ENCODE measurements at places on chromosomes 11 and 22.

- no peak for DNase-seq
These were observed 10.0 kb upstream of the TMA7B start for GRCh38 chr22:39949964-39950737.

- no peak for DNase-seq
These were observed 164.3 kb downstream of the MSANTD4 start for GRCh38 chr11:105857728-105858127.

DNA sequence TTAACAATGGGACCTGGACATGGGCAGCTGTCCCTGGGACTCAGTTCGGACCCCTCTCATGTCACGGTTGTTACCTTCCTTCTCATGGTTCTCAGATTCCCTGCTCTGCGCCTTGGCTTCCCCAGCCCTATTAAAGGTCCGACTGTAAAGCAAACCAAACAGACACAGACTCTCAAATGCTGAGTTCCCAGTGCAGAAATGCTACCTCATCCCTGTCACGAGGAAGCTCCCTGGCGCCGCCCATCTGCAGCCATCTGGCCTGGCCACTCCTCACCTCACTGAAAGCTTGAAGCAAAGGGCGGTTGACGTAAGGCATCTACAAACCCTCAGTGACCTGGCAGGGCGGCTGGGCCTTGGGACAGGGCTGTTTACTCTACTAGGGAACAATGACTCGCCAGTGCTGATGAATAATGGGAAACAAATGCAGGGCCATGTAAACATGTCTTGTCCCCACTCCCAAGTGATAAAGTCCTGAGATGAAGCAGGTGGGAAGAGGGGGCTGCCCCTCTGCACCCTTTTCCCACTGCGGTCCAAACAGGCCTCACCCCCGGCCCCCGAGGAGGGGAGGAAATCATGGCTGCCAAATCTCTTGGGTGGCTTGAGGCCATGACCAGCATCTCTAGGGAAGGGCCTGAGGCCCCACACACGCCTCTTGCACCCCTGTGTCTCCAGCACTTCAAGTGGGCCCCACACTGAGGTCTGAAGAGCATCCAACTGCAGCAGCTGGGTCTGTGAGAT lies 49.3 kb downstream of the SCUBE1 start:
- peak; percentile 76 for DNase-seq

DNA sequence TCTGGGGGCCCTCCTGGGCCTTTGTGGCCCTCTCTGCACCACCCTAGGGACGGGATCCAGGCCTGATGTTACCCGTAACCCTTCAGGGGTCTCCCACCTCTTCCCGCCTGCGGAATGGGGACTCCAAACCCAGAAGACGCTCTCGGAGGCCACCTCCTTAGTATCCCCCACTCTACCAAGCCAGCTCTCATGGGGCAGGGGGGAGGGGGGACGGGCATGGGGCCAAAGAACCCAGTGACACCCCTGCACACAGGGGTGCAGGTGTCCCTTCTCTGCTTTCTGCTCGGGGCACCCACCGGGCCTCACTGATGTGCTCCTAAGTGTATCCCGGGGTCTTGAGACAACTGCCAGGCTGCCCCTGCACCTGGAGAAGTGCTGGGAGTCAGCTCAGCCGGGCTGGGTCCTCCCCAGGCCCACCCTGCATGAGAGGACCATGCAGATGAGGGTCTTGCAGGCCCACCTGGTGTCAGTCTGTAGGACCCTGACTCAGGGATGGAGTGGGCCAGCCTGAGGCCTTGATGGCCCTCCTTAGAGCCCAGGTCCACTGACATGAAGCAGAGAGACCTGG lies 176.9 kb downstream of the IGLL1 start:
- DNase-seq = peak; percentile 30

DNA sequence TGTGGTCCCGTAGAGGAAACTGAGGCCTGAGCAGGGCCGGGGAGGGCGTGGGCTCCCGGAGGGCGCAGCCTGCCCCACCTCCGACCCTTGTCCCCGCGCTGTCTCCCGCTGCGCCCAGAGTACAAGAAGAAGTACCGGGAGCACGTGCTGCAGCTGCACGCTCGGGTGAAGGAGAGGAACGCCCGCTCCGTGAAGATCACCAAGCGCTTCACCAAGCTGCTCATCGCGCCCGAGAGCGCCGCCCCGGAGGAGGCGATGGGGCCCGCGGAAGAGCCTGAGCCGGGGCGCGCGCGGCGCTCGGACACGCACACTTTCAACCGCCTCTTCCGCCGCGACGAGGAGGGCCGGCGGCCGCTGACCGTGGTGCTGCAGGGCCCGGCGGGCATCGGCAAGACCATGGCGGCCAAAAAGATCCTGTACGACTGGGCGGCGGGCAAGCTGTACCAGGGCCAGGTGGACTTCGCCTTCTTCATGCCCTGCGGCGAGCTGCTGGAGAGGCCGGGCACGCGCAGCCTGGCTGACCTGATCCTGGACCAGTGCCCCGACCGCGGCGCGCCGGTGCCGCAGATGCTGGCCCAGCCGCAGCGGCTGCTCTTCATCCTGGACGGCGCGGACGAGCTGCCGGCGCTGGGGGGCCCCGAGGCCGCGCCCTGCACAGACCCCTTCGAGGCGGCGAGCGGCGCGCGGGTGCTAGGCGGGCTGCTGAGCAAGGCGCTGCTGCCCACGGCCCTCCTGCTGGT lies 1.9 kb downstream of the NLRP6 start:
- DNase-seq = peak; percentile 60

- no peak for DNase-seq
These were observed 21.7 kb downstream of the KIAA0930 start for GRCh38 chr22:45218976-45219375.

- no peak for DNase-seq
These were observed 112.2 kb downstream of the SBF2 start for GRCh38 chr11:10181811-10182210.

DNA sequence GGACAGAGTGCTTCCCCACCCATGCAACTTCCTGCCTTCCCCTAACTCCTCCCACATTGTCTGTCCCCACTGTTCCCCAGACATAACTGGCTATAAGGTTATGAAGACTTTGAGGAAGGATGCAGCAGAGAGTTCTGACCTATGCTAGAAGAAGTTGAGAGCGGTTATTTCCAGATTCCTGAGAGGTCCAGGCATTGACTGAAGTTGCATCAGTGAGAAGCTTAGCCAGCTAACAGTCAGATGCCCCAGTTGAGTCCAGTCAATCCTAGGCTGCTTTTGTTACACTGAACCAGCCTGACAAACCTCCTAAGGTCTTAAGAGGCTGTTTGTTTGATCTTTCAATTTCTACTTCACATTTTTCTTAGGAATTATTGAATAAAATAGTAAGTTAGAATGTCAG lies 937.9 kb upstream of the CCDC90B start:
- no peak for DNase-seq

DNA sequence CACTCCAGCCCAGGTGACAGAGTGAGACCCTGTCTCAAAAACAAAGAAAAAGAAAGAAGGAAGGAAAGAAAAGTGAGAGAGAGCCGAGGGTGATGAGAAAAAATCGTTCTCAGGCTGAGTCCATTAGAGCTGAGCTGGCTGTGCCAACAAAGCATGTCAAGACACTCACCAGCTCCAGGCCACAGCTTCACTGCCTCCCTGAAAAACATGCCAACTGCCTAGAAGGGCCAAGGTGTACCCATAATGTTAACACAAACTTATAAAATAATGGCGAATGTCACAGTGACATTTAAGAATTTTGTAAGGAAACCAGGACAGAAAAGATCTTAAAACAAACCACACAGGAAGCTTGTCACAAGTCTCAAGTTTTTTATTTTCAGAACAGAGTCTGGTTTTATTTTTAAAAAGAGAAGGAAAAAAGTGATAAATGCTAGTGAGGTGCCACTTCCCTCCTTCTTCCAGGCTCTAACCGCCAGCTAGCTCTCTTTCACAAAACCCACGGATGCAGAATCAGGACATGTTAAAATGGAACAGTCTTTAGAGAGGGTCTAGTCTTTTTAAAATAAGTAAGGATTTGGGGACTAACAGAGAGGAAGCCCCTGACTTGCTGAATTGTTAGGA lies 5.1 kb downstream of the TMEM121B start:
- no peak for DNase-seq

DNA sequence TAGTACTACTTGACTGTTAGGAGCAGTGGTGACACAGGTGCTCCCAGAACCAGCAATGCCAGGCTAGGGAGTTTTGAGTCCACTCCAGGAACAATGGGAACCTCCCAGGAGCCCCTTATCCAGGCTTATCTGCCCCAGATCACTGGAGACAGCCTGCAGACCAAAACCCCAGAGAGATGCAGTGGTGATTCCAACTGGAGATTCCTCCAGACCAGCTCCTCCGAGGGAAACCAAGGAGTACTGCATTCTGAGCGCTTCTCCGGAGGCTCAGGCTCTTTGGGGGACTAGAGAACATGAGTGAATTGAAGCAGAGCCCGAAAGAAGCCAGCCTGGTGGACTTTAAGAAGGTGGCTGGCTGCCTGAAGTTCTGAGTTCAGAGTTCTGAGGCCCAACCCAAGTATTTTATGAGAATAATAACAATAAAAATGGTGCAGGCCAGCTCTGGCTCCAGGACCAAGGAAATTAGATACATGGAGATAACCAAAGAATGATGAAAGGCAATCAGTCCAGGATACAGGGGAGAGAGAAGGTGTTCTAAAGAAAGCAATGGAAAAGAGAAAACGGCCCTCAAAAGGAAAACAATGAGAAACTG lies 1.3 kb upstream of the TMEM25 start:
- DNase-seq = no peak

GRCh38 chr11:43558146-43558545 lies 122.4 kb upstream of the HSD17B12 start:
- DNase-seq = no peak

- DNase-seq = no peak
These were observed 13.7 kb downstream of the ETS1 start for GRCh38 chr11:128573638-128574037.

GRCh38 chr11:69242266-69242920 lies 51.6 kb upstream of the MYEOV start:
- DNase-seq = no peak

GRCh38 chr11:35043936-35044335 lies 95.0 kb upstream of the CD44 start:
- no peak for DNase-seq

DNA sequence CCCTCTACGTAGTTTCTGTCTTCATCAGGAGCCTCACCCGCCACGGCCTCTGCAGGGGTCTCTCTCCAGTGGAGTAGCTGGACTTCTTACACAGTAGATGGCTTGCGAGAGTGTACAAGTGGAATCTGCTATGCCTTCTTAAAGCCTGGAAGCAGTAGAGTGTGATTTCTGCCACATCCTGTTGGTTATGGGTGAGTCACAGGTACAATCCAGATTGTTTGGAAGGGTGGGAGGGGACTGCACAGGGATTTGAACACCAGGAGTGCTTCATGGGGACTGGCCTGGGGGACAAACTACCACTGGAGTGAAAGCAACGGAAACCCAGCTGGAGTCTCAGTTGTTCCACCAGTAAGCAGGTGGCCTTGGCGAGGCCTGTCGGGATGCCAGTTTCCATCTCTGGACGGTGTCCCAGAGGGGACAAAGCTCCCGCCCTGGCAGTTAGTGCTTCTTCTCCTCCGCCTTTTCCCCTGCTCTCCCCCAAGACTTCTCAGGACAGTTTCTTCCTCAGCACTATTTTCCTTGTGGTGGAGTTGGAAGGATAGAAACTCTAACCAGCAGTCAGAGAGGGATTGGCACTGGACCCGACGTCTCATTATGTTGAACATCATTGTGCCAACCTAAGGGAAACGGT lies 85.0 kb upstream of the RCN1 start:
- no peak for DNase-seq

DNA sequence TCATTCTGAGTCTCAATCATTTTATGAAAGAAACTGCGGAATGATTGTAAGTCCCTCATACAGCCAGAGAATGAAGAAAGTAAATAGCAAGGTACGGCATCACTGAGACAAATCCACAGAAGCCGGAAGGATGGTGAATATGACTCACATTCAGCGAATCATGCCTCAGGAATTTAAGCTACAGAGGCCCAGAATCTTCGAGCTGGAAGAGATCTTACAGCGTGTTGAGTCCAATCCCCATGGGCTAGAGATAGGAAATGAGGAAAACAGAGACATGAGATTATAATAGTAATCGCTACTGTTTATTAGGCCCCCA lies 173.2 kb downstream of the KIF18A start:
- DNase-seq = no peak

DNA sequence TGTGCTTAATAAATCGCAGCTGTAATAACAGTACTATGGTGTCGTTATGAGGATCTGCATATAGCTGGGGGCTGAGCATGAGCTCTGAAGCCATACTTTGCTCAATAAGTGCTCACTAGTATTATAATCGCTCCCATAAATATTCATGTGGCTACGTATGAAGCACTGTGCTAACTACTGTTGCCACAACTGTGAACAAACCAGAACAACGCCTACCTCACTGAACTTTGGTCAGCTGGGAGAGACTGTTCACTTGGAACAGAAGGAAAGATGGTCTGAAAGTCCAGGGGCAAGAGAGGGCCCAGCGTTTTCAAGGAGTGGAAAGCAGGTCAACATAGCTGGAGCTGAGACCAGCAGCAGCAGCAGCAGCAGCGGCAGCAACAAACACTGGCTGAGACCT lies 141.6 kb downstream of the EFCAB6 start:
- no peak for DNase-seq

GRCh38 chr11:128715691-128716561 lies 22.1 kb downstream of the FLI1 start:
- DNase-seq = no peak

DNA sequence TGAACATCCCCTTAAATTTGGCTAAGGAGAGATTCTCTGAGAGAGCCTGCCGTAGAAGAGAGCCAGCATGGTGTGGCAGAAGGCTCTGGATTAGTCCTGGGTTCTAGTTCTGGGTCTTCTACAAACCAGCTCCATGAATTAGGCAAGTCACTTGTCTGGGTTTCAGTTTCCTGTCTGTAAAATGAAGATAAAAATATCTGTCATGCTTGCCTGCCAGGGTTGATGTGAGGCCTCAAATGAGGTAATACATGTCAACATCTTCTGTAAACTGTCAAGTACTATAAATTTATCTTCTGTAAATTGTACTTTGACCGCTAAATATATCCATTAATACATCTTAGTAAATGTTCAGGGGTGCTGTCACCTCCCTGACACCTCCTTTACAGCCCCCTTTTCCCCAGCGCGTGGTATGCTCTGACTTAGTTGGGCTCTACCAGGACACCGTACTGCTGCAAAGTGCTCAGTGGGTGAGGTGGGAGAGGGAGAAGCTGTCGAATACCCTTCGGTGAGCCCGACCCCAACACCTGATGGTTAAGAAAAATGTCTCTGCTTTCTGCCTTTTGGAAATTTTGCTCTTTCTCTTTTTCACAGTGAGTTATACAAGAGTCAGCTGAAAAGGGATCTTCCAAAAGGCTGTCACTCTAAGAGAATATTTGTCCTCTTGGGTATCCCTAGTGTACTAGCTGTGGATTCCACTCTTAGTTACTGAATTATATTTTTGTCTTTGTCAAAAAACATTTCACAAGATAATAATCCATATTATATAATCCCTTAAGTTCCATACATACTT lies 15.0 kb downstream of the RBX1 start:
- peak; percentile 14 for DNase-seq

GRCh38 chr11:122778148-122778547 lies 60.2 kb upstream of the CRTAM start:
- DNase-seq = no peak

DNA sequence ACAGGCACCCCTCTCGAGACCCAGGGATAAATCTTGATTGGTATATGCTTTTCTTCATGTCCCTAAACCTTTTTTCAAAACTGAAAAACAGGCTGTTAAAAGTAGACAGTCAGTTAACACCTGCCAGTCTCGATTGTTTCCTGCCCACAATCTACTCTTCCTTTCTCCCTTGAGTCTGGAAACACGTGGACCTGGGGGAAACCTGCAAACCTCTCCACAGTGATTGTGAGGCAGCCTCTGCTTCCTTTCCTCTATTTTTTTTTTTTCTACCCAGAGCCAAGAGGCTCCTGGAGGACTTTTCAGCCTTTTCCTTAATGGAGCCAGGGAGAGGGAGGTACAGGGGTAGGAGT lies 69.4 kb upstream of the CLMP start:
- DNase-seq = no peak

- peak; percentile 64 for DNase-seq
These were observed 33.9 kb downstream of the PRDM11 start for GRCh38 chr11:45180179-45180847.

Measured in lower lobe of right lung (tissue), 2 donors.